ENCODE measurements at places on chromosomes 13 and 19.

- no peak for DNase-seq
Observed at GRCh38 chr13:46127358-46128023, 22.7 kb upstream of the CPB2 start.

DNA sequence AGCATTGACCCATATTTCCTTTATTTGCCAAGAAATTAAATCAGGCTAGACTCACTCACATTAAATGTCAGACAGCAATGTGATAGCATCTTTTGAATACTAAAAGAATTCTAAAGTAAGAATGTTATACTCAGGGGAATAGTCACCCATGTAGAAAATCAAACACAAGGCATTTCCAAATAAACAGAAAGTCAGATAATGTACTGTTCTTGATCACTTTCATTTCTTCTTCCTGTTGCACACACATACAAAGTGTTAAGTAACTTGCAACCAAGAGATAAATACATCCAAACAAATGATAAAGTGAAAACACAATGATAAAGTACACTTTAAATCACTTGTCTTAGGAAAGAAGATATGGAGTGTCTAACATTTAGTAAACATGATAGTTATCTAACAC lies 1366.6 kb upstream of the MIR17HG start:
- no peak for DNase-seq

DNA sequence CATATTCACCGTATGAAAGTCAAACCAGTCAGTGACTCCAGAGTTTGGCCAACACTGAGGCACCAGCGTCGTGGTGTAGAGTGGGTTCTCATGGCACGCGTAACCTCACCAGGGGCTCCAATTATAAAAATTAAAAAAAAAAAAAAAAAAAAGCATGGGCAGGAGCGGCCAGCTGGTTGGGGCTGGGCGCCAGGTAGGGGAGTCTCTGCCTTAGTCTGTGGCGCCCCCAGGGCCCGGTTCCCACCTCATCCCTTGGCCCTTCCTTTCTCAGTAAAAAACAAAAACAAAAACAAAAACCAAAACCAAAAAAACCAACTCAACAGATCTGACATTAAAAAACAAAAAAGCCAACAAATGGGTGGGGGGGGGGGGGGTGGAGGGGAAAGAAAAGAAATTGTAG lies 4.6 kb upstream of the EPHX3 start:
- DNase-seq: no peak

DNA sequence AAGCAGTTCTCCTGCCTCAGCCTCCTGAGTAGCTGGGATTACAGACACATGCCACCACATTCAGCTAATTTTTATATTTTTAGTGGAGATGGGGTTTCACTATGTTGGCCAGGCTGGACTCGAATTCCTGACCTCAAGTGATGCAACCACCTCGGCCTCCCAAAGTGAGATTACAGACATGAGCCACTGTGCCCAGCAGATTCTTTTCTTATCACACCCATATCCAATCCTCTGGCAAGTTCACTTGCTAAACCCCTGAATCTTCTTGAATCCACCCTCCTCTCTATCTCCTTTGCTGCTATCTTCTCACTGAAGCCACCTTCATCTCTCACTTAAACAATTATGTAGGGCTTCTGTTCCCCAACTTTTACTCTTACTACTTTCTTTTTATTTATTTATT lies 17.5 kb downstream of the TMEM143 start:
- DNase-seq: no peak

DNA sequence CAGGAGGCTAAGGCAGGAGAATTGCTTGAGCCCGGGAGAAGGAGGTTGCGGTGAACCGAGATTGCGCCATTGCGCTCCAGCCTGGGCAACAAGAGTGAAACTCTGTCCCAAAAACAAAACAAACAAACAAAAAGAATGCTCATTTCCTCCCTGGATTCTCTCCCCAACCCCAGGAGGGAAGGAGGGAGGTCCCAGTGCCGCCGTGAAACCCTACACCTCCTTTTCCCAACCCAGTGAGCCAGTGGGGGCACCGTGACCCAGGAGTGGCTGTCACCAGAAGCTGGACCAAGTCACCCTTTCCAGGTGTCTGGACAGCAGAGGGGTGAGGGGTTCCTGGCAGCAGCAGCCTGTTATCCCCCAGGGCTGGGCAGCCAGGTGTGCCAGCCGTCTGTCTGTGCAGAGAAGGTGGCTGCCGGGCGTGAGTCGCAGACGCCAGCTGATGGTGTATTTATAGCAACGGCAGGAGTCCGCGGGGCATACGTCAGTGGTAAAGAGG lies 23.5 kb downstream of the NFIC start:
- no peak for DNase-seq

DNA sequence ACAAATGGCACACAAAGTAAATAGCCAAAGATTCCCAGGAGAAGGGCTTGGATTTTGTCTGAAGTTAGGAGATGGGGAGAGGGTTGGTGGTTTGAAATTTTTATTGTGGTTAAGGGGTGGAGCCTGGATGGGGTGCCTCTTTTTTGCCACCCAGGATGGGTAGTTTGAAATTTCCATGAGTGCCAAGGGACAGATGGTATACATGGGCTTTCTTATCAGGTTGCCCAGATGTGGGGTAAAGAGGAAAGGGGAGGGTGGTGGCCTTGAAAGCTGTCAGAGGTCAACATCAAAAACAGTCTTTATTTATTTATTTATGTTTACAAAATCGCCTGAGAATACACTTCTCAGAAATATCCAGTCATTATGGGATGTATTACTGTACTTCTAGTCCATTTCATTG lies 46.2 kb downstream of the LMO7 start:
- no peak for DNase-seq

- DNase-seq: no peak
Observed at GRCh38 chr13:77745784-77746183, 48.3 kb downstream of the SLAIN1 start.

GRCh38 chr19:38740932-38741331 lies 3.3 kb downstream of the CAPN12 start:
- DNase-seq: no peak

DNA sequence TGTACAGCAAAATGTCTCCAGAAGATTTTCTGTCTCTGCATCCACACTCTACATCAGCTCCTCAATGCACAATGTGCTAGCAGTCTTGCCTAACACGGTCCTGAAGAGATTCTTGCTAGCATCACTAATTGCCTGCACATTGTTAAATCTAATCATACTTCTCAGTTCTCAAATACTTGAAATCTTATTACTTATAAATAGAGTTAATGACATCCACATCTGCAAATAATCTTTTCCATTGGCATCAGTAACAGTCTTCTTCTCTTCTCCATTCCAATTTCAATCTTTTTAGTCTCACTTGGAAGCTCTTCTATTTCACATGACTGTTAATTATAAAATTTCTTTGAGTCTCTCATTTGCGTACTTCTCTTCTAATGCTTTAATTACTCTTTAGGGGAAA lies 630.5 kb upstream of the SLITRK6 start:
- DNase-seq: no peak

DNA sequence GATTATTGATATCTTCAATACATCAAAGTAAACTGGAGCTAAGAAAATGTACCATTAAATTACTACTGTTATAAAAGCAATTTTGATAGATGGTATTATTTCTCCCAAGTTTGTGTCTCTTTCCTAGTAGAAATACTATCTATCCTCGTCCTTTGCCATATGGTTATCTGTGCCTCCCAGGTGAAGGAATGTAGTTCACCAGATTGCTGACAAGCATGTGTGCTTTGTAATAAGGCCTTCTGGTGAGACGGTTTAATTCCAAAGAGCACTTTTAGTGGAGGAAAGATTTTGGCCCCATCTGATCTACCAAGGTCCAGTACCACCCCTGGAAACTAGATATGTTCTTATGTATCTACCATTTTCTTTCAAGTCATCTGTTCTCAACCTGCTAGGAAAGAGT lies 243.6 kb downstream of the DLEU7 start:
- no peak for DNase-seq

DNA sequence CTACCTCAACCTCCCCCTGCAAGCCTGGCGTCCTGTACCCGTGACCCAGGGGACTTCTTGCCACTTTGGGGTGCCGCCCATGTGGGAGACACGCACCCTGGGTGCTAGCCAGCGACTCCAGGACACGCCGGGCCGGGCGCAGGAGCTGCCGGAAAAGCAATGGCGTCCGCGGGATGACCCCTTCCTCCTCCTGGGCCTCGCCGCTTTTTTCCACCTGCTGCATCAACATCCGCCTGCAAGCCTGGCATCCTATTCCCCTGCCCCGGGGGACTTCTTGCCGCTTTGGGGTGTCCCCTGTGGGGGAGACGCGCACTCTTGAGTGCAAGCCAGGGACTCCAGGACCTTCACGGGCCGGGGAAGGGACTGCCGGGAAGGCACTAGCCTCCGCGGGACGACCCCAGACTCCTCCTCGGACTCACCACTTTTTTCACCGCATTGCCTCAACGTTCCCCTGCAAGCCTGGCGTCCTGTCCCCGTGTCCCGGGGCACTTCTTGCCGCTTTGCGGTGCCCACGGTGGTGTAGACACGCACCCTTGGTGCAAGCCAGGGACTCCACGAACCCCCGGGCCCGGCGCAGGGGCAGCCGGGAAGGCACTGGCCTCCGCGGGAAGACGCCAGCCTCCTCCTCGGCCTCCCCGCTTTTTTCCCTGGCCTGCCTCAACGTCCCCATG lies 237.8 kb downstream of the TUBA3C start:
- no peak for DNase-seq

DNA sequence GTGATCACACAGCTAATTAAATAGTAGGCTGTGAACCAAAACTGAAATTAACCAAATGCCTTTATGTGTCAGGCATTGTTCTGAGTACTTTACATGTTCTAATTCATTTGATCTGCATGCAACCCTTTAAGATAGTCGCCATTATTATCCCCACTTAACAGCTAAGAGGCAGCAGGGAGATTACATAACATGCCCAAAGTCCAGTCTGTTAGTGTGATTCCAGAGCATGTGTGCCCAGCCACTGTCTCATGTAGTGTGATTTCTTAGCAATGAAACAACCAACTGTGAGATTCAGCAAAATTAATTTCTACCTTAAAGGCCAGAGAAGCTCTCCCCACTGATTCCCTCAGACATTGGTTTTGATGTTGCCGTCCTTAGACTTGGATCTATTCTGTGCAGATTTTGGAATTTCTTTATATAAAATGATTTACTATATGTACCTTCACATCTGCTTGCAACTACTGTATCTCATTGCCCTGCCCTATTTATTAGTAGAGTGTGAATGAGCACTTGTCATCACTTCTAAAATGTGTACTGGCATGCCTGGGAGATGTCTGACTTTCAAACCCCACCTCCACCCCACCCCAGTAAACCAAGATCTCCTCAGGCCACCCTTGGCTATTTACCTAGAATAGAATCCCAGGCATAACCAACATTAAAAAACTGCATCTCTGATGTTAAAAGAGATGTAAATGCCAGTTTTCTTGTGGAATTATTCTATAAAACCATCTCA lies 41.2 kb downstream of the POLR1D start:
- no peak for DNase-seq

DNA sequence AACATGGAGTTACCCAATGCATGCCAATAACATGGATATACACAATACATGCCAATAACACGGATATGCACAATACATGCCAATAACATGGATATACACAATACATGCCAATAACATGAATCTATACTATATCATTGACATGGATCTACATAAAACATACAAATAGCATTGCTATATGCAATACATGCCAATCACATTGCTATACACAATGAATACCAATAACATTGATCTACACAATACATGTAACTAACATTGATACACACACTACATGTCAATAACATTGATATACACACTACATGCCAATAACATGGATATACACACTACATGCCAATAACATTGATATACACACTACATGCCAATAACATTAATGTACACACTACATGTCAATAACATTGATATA lies 932 bp upstream of the PIP5K1C start:
- no peak for DNase-seq

- no peak for DNase-seq
Observed at GRCh38 chr13:64675255-64675892, 2554.8 kb downstream of the PCDH9 start.

- DNase-seq: no peak
Observed at GRCh38 chr19:5707576-5708575, 12.1 kb downstream of the LONP1 start.

DNA sequence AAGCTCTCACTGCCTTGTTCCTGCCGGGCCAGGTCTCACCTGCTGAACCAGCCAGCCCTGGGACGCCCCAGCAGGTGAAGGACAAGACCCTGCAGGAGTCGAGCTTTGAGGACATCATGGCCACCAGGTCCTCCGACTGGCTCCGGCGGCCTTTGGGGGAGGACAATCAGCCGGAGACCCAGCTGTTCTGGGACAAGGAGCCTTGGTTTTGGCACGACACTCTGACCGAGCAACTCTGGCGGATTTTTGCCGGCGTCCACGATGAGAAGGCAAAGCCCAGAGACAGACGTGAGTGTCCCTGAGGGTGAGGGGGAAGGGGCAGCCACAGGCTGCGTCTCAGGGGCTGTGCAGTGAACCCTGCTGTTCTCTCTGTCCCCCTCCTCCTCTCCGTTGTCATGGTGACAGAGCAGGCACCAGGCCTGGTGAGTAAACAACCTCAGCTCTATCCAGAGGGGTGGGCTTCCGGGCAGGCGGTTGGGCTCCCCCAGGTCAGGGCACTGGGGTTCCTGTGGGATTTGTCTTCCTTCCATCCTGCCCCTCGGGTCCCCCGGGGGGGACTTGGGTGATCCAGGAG lies 9.7 kb downstream of the TLE6 start:
- DNase-seq: no peak

DNA sequence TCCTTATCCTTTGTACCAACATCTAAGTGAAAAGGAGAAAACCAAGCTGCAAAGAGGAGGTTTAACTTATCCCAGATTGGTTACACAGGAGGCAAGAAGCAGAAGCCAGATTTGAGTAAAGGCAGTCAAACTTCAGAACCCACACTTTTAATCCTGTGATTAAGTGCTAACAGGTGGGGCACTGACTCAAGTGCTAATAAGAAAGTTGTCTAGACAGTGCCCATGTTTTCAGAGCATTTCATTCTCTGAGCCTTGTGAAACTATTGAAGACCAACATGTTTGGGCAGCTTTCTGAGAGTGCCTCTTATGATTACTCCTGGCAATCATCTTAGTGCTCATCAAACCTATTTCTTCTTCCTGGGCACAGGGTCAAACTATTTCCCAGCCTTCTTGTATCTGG lies 380.8 kb downstream of the KCNRG start:
- no peak for DNase-seq

DNA sequence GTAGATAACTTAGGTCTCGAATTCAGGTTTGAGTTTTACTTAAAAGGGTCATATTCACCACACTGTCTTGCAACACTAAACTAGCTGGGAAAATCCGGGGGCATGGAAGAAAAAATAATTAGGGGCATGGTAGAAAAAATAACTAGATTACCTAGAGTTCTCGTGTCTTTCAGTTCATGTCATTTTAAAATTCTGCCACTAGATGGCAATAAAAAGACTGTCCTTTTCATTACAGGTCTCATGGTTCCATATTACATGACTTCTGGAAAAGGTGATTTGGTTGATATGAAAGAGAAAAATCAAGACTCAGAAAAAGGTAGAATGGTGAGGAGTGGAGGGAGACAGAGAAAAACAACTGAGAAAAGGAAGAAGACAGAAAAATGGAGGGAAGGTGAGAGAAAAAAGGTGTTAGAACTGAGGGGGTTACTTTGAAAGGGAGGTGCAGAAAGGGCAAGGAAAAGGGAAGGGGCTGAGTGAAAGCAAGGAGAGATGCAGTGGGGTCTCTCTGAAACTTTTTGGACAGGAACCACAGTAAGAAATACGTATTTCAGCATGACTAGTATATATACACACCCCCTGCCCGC lies 299.0 kb downstream of the KLF12 start:
- no peak for DNase-seq

GRCh38 chr19:45171211-45171623 lies 6.8 kb downstream of the TRAPPC6A start:
- DNase-seq: peak; percentile 77

All from CD4-positive, alpha-beta T cell treated with Interleukin-15 for 1 hour (primary cell).